ENCODE measurements at places on chromosomes 11 and 22. TPM values are rescaled to one million over a fixed set of nuclear protein-coding genes. Genes with fewer than 3 reads are reported as not detected.

- no peak for DNase-seq
These were observed 35.9 kb downstream of the ZNF215 start for GRCh38 chr11:6962141-6962540.

- no peak for DNase-seq
These were observed 554.6 kb upstream of the ANO3 start for GRCh38 chr11:25777343-25777742.

DNA sequence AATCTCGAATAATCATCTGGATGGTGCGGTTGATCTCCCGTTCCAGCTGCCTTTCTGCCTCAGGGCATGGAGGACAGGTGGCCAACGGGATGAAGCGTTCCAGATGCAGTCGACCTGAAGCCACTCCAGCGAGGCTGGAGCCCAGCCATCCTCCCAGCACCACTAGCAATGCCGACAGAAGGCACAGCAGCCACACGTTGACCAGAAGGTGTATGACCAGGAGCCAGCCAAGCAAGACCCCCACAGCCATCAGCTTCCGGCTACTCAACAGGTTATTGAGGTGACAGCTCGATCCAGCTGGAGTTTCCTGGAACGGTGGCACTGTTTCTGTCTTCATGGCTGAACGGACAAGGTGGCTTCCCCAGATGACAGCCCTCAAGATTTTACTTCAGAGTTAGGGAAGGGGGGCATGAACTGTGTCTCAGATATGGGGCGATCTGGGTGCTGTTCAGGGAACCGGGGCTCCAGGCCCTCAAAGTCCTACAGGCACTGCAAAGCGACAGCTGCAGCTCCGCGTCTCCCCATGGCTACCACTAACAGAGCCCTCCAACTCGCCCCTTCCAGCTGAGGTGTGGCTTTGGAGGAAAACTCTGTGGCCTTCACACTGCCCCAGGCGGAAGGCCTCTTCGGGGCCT, 559 bp downstream of the SNX19 start:
- peak; percentile 26 for DNase-seq

DNA sequence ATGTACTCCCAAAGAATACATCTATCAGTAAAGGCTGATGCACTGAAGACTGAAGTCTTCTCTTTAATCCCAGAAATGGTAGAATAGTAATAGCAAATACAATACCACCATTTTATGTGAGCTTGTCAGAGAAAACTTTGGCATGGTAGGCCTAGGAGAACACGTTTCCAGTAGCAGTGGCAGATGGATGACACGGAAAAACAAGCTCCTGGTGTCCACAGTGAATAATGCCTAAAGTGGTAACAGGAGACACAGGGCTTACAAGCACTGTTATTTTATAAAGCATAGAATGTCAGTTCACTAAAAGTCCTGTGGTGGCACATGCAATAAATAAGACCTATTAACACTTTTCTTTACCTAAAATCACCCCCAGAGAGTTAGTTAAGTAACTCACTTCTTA, 277.6 kb downstream of the TTC28 start:
- no peak for DNase-seq

DNA sequence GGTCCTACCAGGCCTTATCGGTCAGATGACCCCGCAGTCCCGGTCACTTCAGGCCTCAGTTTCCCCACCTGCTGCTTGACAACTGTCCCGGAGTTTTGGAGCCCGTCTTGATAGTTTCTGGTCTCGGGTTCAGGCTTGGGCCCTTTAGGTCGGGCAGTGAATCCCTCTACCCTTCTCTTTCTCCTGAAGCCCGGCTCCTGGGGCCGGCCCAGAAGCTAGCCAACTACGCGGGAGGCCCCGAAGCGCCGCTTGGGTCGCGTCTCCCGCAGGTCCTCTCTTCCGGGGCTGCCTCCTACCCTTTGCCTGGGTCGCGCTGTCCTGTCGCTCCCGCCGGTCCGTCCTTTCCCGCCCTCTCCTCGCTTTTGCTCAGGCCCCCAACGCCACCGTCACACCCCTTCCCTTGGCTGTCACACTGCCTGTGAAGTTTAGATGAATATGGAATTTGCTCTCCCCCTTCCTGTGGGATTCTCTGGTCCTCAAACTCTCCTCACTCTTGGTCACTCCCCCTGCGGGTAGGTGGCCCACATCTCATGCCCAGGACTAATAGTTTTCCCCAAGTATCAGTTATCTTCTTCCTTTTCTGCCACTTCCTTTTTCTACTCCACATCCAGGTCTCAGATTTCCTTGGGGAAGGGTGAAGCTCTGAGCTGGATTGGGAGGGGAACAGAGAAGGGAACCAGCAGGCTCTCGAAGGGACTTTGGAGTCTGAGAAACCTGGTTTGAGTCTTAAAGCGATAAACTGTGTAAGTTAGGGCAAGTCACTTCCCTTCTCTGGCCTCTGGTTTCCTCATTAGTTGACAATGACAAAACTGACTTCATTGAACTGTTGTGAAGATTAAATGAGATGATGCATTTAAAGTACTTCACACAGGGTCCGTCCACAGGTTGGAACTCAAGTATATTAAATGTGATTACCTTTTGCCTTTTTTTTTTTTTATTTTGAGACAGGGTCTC, 790 bp downstream of the RAB1B start:
- DNase-seq: peak; percentile 62

GRCh38 chr22:24466716-24467328, 28.3 kb upstream of the UPB1 start:
- DNase-seq: peak; percentile 52

DNA sequence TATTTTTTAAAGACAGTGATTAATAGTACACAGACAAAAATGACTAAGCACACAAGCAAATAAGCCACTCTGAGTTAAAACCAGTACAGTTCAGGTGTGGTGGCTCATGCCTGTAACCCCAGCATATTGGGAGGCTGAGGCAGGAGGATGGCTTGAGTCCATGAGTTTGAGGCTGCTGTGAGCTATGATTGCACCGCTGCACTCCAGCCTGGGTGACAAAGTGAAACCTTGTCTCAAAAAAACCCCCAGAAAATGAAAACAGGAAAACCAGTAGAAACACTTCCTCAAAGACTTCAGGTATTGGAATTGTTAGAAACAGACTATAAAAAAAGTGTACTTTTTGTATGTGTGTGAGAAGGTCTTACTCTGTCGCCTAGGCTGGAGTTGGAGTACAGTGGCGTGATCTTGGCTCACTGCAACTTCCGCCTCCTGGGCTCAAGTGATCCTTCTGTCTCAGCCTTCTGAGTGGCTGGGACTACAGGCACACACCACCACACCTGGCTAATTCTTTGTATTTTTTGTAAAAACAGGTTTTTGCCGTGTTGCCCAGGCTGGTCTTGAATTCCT, 33.0 kb downstream of the PPP6R2 start:
- DNase-seq: no peak

C22orf42 gene
- not detected for polyA plus RNA-seq

SLC22A9 gene
- polyA plus RNA-seq: not detected
